Vagina (tissue), 2 donors: ENCODE measurements at places on chromosomes 13 and 19.

GRCh38 chr19:8307400-8307964 is 676 bp downstream of the CD320 start:
- DNase-seq = no peak

- DNase-seq = no peak
These were observed 150.4 kb downstream of the PDS5B start for GRCh38 chr13:32736648-32737047.

DNA sequence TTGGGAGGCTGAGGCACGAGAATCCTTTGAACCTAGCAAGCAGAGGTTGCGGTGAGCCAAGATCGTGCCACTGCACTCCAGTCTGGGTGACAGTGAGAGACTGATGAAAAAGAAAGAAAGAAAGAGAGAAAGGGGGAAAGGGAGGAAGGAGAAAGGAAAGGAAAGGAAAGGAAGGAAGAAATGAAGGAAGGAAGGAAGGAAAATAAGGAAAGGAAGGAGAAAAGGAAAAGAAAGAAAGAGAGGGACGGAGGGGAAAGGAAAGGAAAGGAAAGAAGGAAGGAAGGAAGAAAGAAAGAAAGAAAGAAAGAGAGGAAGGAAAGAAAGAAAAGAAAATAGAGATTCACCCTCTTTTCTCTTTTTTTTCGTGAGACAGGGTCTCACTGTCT is 8.7 kb downstream of the PDE4A start:
- no peak for DNase-seq

DNA sequence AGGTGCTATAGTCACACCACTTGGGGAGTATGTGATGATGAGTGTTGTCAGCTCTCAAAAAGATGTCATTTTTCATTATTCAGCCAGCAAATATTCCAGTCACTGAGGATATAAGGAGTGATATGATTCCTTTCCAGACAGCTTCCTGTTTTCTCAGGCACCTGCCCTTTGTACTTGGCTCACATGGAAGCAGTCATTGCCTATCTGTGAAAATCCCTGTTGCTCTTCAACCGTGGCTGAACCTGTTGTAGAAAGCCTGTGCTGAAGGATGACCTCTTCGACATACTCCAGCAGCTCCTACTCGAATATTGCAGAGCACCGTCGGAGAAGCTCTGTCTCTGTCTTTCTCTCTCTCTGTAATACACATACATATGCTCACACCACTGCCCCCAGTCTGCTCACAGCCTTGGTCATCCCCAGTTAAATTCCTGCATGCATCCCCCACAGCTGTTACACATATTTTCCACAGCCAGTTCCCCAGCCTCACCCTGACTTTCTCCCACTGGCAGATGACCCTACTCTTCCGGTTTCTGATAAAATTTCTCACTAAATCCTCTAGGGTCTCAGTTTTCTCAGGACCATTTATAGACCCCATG is 204.2 kb upstream of the ARGLU1 start:
- DNase-seq = no peak
